ENCODE measurements at places on chromosomes 12 and 14. TPM values are rescaled to one million over a fixed set of nuclear protein-coding genes. Genes with fewer than 3 reads are reported as not detected.

DNA sequence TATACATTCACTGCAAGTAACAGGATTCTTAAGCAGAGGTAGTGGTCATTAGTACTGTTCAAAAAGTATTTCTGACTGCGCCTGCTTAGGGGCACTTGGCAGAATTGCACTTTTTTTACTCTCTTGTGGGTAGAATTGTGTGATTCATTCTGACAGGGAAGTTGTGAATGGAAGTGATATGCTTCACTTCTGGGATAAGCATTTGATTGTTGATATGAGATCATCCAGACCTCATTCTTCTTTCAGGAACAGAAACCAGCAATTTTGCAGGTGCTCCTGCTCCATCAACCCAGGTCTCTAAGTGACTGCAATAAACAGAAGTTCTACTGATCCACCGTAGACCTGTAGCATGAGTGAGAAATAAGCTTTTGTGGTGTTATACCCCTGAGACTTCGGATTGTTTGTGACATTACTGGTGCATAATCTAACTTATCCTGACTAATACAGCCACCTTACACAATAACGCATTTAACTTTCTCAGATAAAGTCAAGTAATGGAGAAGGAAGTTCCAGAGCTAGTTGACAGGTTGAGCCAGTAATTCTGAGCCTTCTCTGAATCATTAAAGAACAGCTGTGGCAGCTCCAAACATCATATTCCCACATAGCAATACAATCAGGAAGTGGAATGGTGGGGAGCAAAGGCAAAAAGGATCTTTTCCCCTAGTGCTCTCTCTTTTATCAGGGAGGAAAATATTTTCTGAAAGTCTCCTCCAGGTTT lies 387.9 kb downstream of the SYT1 start:
- DNase-seq = peak; percentile 56

DNA sequence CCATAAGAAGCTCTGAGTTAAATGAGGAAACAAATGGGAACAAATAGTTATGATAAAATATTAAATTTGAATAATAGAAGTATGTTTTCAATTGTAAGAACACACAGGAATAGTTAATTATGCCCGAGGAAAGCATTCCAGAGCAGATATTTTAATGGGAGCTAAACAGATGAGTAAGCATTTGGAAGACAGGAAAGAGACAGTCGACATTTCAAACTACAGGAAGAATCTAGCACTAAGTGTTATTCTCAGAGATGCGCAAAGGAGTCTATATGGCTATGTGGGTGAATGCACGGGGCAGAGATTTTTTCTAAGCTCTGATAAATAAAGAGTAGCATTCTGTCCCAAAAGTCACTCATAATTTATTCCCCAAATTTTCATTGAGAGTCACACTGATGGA lies 64.5 kb upstream of the SSTR1 start:
- DNase-seq = no peak

DNA sequence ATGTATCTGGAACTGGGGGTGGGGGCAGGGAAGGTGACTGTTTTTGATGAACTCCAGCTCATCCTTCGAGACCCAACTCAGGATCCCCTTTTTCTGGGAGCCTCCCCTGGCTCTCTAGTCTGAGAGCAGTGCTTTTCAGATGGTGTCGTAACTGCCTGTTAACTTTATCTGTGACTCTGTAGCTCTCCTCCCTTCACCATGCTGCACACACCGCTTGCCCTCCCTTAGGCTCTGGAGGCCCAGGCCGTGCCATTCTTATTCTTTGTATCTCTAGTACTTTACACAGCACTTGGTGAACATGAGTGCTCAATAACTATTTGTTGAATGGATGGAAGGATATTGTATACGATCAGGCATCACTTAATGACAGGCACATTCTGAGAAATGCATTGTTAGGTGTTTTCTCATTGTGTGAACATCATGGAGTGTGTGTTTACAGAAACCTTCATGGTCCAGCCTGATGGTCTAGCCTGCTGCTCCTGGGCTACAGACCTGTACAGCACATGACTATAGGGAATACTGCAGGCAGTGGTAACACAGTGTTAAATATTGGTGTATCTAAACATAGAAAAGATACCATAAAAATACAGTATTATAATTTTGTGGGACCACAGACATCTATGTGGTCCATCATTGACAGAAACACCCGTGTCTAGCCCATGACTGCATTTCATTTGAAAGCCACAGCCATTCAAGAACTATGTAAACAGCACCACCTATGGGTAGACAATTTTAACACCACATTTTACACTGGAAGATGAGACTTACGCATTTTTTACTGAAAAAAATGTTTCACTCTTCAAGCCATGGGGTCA lies 91.8 kb downstream of the EML1 start:
- DNase-seq = peak; percentile 57

- DNase-seq = no peak
Measured at GRCh38 chr12:86234316-86234855, 21.8 kb downstream of the MGAT4C start.

DNA sequence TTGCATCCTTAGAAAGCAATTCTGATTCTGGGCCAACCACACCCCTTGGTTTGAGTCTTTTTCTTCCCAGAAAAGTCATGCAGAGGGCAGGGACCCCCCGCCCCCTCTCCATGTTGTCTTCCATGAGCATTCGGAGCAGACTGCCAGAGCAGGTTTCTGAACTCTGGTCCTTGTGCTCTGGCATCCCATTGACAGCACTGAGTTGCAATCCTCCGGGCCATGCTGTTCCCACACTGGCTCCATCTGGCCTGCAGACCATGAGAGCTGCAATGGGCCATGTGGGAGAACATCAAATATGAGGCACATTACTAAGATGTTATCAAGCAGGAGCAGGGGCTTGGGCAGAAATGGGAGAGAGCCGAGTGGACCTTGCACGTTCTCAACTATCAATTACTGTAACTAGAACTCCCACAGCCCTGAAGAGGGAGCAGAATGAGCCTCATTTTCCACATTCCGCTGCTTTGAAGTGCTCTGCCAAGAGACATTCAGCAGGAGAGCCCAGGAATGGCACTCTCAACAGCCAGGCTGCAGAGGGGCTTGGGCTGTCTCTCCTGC lies 157.4 kb downstream of the STXBP6 start:
- no peak for DNase-seq

- no peak for DNase-seq
Measured at GRCh38 chr12:11827091-11828061, 177.9 kb downstream of the ETV6 start.

GRCh38 chr12:71142016-71142415 lies 15.8 kb downstream of the TSPAN8 start:
- no peak for DNase-seq

GRCh38 chr12:78392918-78393317 lies 471.7 kb upstream of the SYT1 start:
- DNase-seq = peak; percentile 5

GRCh38 chr12:17097674-17098073 lies 491.7 kb upstream of the LMO3 start:
- no peak for DNase-seq

GRCh38 chr12:50120521-50120920 lies 8.5 kb downstream of the COX14 start:
- no peak for DNase-seq

DNA sequence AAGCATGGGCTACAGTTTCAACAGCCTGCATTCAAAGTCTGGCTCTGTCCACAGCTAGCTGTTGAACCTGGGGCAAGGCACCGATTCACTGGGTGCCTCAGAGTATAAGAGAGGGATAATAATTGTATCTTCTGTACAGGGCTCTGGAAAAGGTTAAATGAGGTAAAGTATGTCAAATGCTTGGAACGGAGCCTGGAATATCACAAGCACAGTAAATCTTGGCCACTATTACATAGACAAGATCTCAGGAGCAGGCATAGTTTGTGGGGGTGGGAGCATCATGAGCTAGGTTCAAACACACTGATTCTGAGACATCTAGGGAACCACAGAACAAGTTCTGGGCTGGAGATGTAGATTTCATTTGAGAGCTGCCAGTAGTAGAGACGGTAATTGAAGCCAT lies 203.7 kb upstream of the NUDT4 start:
- no peak for DNase-seq

The KLC1 gene
- 162 TPM for total RNA-seq

The KRT75 gene
- not detected for total RNA-seq

All from dermis microvascular lymphatic vessel endothelial cell (primary cell).